ENCODE measurements at places on chromosomes 16 and 17.

GRCh38 chr17:52762147-52762793 is 603.8 kb upstream of the CA10 start:
- no peak for DNase-seq

GRCh38 chr16:65392806-65393565 is 271.1 kb upstream of the CDH11 start:
- DNase-seq, result no peak

GRCh38 chr16:27240948-27241531 is 27.5 kb downstream of the NSMCE1 start:
- DNase-seq, result no peak

DNA sequence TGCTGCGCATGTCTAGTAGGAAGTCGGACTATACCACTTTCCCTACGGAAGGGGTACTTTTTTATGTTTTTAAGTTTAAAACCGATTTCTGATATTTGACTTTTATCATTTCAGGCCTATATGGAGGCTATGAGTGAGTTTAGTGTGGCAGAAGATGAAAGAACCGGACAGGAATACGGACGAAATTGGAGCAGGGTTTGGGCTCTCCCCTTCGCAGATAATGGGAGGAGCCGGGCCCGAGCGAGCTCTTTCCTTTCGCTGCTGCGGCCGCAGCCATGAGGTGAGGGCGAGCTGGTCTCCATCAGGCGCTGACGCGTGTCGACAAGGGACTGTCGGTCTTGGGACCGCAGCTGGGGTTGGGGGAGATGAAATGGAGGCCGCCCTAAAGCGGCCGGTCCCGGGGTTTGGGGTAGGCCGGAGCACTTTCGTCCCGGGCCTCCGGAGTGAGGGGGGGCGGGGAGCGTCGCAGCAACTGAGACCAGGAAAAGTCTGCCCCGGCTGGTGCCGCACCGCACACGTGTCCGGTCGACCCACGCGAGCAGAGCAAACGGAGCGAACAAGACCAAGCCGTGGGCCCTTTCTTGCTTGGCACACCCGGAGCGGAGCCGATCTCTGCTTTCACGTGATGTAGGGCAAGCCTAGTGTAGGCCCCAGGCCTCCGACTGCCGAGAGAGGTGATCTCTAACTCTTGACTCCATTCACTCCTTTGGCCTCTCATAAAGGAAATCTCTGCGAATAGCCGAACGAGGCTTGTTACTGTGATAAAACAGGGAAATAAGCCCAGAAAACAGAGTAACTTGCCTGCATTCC is at the start of gene RPL19:
RPL19 (plus strand) TSS at position 214 of the 810 bp plus-strand sequence; CDS start at position 276, 62 bp downstream.
- peak; percentile 68 for DNase-seq

DNA sequence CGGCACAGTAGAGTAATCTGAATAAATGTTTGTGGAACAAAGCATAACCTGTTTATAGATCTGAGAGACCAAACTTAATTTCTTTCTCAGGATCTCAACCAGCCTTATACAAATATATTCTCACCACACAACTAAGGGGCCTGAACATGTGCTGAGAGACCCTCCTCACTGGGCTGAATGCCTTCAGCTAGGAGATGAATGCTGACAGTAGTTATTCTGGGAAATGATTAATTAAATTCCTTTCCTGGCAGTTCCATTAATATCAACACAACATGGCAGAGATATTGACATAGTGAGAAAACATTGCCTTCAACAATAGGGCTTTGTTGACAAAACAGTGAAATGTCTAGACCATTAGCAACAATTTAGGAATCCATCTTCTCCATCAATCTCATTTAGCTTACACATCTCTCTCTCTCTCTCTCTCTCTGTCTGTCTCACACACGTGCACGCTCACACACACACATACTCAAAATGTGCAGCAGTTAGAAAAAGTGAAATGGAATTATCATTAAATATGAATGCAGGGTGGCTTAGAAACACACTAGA is 780.8 kb upstream of the CDH8 start:
- DNase-seq, result no peak

- no peak for DNase-seq
Measured at GRCh38 chr17:30312226-30312625, 20.5 kb upstream of the BLMH start.

DNA sequence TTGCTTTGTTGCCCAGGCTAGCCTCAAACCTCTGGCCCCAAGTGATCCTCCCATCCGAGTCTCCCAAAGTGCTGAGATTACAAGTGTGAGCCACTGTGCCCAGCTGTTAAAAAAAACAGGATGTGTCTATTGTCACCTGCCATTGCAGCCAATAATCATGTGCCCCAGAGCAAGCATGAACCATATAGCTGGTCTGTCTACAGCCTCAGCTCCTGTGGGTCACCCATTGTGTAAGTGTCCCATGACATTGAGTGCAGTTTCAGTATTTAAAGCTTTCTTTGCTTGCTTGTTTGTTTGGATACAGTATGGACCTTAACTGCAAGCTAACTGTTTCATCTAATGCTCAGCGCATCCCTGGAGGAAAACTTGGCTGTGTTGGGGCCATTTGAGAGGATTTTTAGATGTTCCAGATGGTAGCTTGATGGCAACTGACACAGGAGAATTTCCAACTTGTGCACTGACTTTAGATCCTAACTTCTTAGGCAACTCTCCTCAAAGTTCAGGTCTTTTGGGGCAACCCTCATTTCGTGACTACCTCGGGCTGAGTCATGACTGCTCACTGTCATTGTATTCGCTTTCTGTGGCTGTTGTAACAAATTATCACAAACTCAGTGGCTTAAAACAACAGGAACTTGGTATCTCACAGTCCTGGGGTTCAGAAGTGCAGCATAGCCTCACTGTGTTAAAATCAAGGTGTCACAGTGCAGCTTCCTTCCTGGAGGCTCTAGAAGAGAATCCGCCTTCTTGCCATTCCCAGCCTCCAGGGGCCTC is 30.3 kb upstream of the ADORA2B start:
- DNase-seq, result no peak

DNA sequence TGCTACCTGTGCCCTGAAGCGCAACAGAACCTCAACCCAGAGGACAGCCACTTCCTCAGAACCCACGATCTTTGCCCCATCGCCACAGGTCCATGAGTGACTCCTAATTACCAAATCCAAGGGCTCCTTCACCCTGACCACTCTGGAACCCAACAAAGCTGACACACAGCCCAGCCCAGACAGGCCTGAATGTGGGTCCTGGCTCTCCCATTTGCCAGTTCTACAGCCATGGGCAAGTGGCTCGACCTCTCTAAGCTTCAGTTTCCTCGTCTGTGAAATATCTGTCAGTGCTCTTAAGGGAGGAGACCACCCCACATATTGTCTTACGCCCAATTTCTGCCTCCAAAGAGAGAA is 18.0 kb upstream of the ENDOV start:
- no peak for DNase-seq

GRCh38 chr16:17062676-17063075 is 408.1 kb downstream of the XYLT1 start:
- DNase-seq, result no peak

- no peak for DNase-seq
Measured at GRCh38 chr17:17126131-17127110, 79.7 kb downstream of the PLD6 start.

DNA sequence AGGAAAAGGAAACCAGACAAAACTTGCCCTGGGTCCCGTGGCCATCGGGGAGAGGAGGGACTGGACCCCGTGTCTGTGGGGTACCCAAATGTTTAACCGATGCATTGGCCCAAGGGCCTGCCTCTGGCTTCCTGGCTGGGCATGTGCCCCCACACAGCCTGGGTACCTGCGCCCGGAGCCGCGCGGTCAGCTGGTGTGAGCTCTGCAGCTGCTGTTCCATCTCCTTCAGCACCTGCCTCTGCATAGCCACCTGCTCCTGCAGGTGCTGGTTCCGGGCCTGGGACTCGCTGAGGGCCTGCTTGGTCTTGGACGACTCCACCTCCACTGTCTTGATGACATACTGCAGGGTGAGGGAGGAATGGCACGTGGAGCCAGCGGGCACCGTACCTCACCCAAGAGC is 31.9 kb downstream of the KIFC3 start:
- no peak for DNase-seq

GRCh38 chr17:61570118-61570517 is 20.9 kb downstream of the NACA2 start:
- DNase-seq, result no peak

GRCh38 chr17:82090549-82091263 is 7.3 kb downstream of the FASN start:
- no peak for DNase-seq

DNA sequence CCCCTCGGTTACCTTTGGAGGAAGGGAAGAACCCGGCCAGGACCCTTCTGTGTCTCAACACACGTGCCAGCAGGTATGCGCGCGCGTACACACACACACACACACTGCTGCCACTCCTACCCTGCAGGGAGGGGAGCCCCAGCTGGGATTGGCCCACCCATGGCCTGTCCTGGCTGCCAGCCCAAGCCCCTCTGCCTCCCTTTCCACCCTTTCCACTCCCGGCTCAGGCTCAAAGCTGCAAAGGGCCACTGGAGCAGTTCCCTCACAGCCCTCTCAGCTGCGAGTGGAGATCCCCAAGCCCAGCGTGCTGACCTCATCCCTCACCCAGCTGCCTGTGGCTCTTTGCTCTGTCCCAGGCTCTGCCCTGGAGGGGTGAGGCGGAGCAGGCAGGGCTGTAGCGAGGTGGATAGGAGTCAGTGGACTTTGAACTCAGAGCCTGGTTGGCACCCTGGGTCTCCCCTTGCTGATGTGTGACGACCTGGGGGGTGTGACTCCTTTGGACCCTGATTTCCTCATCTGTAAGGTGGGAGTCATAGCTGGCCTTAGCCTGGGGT is 14.5 kb downstream of the KIF19 start:
- no peak for DNase-seq

DNA sequence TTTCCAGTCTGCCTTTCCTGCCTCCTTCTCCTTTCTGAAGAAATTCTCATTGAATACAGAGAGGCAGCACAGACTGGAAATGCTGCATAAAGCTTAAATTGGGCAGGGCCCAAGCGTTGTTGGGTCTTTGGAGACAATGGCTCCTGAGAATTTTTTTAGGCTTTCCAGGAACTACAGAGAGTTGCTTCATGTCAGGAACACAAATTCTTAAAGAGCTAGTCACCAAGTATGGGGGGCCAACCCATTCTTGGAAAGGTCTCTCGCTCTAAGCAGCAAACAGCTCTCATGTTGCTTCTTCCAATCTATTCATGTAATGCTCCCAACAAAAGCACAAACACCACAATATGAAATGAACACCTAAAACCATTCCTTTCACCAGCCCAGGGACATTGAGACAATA is 6.9 kb downstream of the HNF1B start:
- no peak for DNase-seq

- no peak for DNase-seq
Measured at GRCh38 chr16:51429041-51429440, 278.0 kb upstream of the SALL1 start.

DNA sequence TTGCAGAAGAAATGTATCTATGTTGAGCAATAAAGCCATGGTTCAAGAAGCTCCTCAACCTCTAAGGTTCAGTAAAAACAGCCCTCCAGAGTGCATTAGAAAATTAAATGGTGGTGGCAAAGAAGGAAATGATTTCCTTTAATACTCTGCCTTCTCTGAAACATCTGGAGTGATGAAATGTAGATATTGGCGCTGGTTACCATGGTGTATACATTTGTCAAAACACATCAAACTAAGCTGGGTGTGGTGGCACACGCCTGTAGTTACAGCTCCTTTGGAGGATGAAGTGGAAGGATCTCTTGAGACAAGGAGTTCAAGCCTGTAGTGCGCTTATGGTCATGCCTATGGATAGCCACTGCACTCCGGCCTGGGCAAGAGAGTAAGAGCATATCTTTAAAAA is 6.0 kb downstream of the CAPNS2 start:
- no peak for DNase-seq

DNA sequence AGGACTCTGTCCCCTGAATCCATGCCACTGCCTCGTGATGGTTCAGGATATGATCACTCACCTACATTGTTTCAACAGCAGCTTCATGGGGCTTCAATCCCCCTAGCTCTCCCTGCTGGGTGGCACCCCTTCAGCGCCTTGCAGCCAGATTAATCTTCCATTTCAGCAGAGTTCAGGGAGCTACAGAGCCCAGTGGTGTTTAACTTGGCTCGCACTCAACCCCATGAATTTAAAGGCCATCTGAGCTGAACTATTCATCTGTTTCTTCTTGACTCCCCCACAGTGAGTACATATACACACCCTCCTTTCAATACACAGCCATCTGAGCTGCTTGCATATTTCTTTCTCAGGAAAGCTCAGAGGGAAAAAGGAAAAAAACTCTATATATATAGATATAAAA is 202.8 kb upstream of the C16orf82 start:
- DNase-seq, result no peak

GRCh38 chr16:56263711-56264608 is 72.7 kb downstream of the GNAO1 start:
- DNase-seq, result no peak

DNA sequence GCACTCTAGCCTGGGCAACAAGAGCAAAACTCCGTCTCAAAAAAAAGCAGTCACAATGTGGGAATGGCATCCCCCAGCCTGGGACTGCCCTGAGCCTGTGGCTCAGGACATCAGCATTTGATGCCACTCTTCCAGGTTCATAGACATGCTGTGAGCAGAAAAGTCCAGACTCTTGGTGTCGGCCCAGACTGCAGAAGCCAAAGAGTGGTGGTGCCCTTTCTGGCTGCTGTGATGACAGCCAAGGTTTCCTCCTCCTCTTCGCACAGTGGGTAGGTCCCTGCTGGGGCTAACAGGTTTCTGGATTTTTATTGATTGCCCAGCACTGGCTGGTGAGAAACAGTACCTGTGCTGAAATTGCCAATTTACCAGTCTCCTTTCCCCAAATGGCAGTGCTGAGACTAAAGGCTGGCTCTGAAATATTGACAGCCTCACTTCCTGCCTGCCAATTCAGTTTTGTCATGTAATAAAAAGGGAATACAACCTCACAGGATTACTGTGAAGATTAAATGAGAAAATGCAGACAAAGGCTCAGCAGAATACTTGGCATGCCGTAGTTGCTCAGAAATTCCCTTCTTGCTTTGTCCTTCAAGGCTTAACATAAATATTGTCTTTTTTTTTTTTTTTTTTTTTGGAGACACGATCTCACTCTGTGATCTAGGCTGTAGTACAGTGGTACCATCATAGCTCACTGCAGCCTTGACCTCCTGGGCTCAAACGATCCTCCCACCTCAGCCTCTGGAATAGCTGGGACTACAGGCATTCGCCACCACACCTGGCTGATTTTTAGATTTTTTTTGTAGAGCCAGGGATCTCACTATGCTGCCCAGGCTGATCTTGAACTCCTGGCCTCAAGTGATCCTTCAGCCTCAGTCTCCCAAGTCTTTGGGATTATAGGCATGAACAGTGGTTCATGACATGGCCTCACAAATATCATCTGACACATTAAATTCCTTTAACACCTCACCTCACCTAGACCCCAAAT is 15.5 kb upstream of the UBE2G1 start:
- DNase-seq, result no peak

- DNase-seq, result no peak
Measured at GRCh38 chr17:75981019-75981615, 2.1 kb downstream of the TEN1 start.

- no peak for DNase-seq
Measured at GRCh38 chr17:77324227-77324626, 183.5 kb downstream of the SEC14L1 start.

Data from stimulated activated CD4-positive, alpha-beta T cell treated with anti-CD3 and anti-CD28 coated beads, TNF-alpha, amount 100 ng/mL, for 1 hour (primary cell).